Stimulated activated CD8-positive, alpha-beta memory T cell treated with anti-CD3 and anti-CD28 coated beads, Interleukin-2, amount 100 ng/mL, for 48 hours (primary cell): ENCODE measurements at places on chromosomes 5 and 9.

- DNase-seq, result no peak
These were observed 36.6 kb downstream of the FAM114A2 start for GRCh38 chr5:154002093-154002492.

GRCh38 chr5:95605786-95606185 lies 14.1 kb upstream of the GPR150 start:
- no peak for DNase-seq

GRCh38 chr9:135304886-135305285 lies 174.7 kb upstream of the PPP1R26 start:
- DNase-seq, result no peak

- no peak for DNase-seq
These were observed 593.3 kb upstream of the ARRDC3 start for GRCh38 chr5:91976451-91976850.

DNA sequence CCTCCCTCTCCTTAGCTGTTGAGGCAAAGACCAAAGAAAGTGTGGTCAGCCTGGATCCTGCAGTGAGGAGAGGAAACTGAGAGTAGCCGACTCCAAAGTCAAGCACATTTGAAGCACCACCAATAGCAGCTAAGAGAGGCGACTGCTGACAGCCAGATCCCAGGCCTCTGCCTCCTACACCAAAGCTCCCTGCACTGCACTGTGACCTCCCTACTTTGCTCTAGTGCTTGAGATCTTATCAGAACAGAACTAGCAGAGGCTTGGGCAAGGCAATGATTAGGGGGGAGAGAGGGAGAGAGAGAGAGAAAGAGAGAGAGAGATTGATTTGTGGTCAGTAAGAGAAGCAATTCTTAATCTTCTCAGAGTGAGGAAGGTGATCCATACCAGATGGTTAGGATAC lies 216.3 kb downstream of the CDK5RAP2 start:
- no peak for DNase-seq

DNA sequence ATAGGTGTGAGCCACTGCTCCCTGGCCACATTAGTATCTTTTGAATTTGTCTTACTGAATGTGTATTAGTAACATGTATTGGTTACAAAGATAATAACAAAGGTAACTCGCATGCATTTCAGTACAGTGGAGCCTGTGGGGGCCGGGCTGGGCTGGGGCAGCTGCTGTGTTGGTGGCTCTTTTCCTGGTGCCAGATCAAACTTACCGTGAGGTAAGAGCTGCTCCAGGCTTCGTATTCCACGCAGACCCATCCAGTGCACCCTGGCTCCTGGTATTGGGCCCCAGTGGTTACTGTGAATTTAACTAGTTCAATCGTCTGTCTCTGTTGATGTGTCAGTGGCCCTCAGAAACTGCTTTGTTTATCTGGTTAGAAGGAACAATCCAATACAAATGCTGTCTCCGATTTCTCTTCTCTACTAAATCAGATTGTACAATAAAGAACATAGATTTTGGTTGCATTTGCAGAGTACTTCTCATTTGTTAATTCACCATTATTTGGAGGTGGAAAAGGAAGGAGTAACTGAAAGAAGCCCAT lies 15.6 kb downstream of the PRRC2B start:
- no peak for DNase-seq

GRCh38 chr5:84218546-84218945 lies 166.1 kb downstream of the EDIL3 start:
- no peak for DNase-seq

- DNase-seq, result no peak
These were observed 43.4 kb downstream of the OTULIN start for GRCh38 chr5:14707811-14708390.

GRCh38 chr9:108271646-108272348 lies 584.0 kb downstream of the ACTL7B start:
- no peak for DNase-seq
